Activated CD4-positive, alpha-beta memory T cell treated with anti-CD3 and anti-CD28 coated beads for 36 hours (primary cell): ENCODE measurements at places on chromosomes 11 and 22. TPM values are rescaled to one million over a fixed set of nuclear protein-coding genes. Genes with fewer than 3 reads are reported as not detected.

Gene SLC5A1
- not detected for total RNA-seq

Gene LMO2
- total RNA-seq: not detected

Gene OR8A1
- not detected for total RNA-seq

Gene CABP4
- total RNA-seq: 1.0 TPM

Gene MISFA
- total RNA-seq: 2.9 TPM

Gene FGF19
- not detected for total RNA-seq

Gene TTC36
- not detected for total RNA-seq

Gene ZNF143
- 45.4 TPM for total RNA-seq

Gene DNAJB7
- total RNA-seq: not detected

Gene OR51B2
- not detected for total RNA-seq

Gene KCNK4
- total RNA-seq: 0.34 TPM

Gene INPP5J
- total RNA-seq: 0.14 TPM

Gene MEI1
- total RNA-seq: 52.3 TPM

Gene APOA4
- total RNA-seq: not detected

Gene PNPLA5
- total RNA-seq: not detected

Gene CLMP
- total RNA-seq: 0.44 TPM

Gene TEX54
- 0.53 TPM for total RNA-seq

Gene CAPN1
- 111 TPM for total RNA-seq

Gene OR51B5
- total RNA-seq: not detected

Gene MED19
- 14.1 TPM for total RNA-seq

Gene OR52K1
- not detected for total RNA-seq

Gene OR51B4
- not detected for total RNA-seq

Gene OR52I1
- not detected for total RNA-seq

Gene OR6A2
- not detected for total RNA-seq

Gene CYTH4
- total RNA-seq: 60.5 TPM

Gene C11orf91
- total RNA-seq: not detected
